ENCODE measurements at places on chromosomes 1 and 21.
A peak's percentile ranks its signal among the peaks of the same experiment; 100 is the strongest.

- H3K4me1 ChIP-seq: peaks cover 4% of the 10 kb centered on the region
- no peaks in the 10 kb centered on the region for H3K27me3 ChIP-seq
- no peak overlapping the region for H3K4me3 ChIP-seq
Measured at GRCh38 chr1:198253668-198254067, 96.9 kb downstream of the NEK7 start.

DNA sequence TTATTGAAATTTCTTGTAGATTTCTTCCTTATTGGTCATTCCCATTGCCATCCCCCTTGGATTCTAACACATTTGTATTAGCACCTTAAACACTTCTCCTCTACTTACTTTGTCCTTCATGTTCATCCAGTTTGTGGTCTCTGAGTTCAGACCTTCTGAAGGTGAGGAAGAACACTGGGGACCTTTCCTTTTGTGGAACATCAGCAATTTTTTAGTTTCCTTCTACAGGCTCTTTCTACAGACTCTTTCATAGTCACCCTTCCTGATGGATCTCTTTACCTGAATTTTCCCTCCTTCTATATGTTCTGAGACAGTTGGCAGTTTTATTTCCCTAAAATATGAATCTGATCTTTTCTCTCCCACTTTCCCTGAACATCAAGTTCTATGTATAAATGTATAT lies 4.4 kb upstream of the PALMD start:
- DNase-seq: no peak
- peaks cover 14% of the 10 kb centered on the region for H3K4me1 ChIP-seq
- H3K4me3 ChIP-seq: no peak overlapping the region
- H3K36me3 ChIP-seq: no peaks in the 10 kb centered on the region
- H3K27me3 ChIP-seq: no peaks in the 10 kb centered on the region
- no peak overlapping the region for H3K27ac ChIP-seq

DNA sequence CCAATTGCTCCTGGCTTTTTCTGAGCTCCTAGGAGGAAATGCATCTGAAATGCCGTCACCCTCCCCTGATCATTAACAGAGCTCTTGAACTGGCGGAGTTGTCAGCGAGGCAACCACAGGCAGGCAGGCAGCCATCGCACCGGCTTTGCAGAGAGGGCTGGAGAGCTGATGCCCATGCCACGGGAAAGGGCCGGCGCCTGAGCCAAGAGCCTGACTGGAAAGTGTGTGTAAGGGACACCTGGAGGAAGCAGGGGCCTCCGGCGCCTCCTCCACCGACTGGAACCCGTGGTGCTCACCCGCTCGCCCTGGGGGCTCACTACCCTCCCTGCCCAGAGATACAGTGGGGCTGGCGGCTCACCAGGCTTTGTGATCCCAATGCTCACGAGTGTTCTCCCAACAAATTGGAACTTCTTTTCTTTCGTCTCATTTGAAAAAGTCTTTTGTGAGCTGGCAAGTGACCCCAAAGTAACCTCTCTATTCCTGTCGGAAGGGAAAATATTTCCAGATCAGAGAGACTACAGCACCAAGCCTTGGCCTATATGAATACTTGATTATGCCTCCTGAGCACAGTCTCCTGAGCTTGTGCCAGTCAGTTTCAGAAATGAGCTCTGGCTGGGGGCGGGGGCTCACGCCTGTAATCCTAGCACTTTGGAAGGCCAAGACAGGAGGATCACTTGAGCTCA lies 97.7 kb upstream of the SLC25A33 start:
- H3K36me3 ChIP-seq: no peaks in the 10 kb centered on the region
- H3K4me1 ChIP-seq: peaks cover 18% of the 10 kb centered on the region
- no peaks in the 10 kb centered on the region for H3K27me3 ChIP-seq
- H3K4me3 ChIP-seq: peak overlapping the region; percentile 1
- H3K27ac ChIP-seq: peak overlapping the region; percentile 75
- no peak for DNase-seq

DNA sequence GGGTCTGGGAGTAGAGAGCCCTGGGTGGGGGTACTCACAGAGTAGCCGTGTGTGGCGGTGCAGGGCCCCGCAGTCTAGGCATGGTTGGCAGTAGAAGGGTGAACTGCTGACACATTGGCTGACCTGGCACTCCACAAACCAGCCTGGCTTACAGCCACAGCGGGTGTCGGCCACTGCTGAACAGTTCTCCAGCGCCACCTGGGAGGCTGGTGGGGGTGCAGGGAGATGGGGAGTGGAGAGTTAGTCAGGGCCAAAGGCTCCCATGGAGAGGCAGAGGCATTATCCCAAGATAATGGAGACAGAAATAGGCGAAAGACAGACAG lies 1.5 kb downstream of the TNFRSF25 start:
- DNase-seq: no peak
- no peaks in the 10 kb centered on the region for H3K4me1 ChIP-seq
- no peak overlapping the region for H3K27ac ChIP-seq
- no peak overlapping the region for H3K4me3 ChIP-seq

- peaks cover 81% of the 10 kb centered on the region for H3K36me3 ChIP-seq
- no peak for DNase-seq
- peak overlapping the region; percentile 87 for H3K27ac ChIP-seq
- H3K4me3 ChIP-seq: no peak overlapping the region
Measured at GRCh38 chr1:156476501-156477298, 23.9 kb downstream of the MEF2D start.

GRCh38 chr1:151612501-151613281 lies 841 bp downstream of the SNX27 start:
- DNase-seq: no peak
- peak overlapping the region; percentile 95 for H3K4me3 ChIP-seq
- no peaks in the 10 kb centered on the region for H3K36me3 ChIP-seq
- H3K27ac ChIP-seq: peak overlapping the region; percentile 87

- no peak overlapping the region for H3K27ac ChIP-seq
- H3K4me1 ChIP-seq: no peaks in the 10 kb centered on the region
- no peak overlapping the region for H3K4me3 ChIP-seq
- H3K36me3 ChIP-seq: no peaks in the 10 kb centered on the region
- no peaks in the 10 kb centered on the region for H3K27me3 ChIP-seq
Measured at GRCh38 chr1:71862756-71863155, 419.6 kb downstream of the NEGR1 start.

GRCh38 chr1:86924324-86924960 lies 10.0 kb downstream of the HS2ST1 start:
- H3K27me3 ChIP-seq: no peaks in the 10 kb centered on the region
- no peak overlapping the region for H3K4me3 ChIP-seq
- no peaks in the 10 kb centered on the region for H3K4me1 ChIP-seq
- no peak for DNase-seq
- H3K27ac ChIP-seq: no peak overlapping the region
- H3K36me3 ChIP-seq: no peaks in the 10 kb centered on the region

GRCh38 chr1:111354584-111354983 lies 63.9 kb downstream of the CHIA start:
- H3K36me3 ChIP-seq: no peaks in the 10 kb centered on the region
- H3K27ac ChIP-seq: no peak overlapping the region
- DNase-seq: no peak
- H3K27me3 ChIP-seq: peaks cover 6% of the 10 kb centered on the region
- H3K4me1 ChIP-seq: no peaks in the 10 kb centered on the region

- no peaks in the 10 kb centered on the region for H3K4me1 ChIP-seq
- no peak overlapping the region for H3K27ac ChIP-seq
- no peak for DNase-seq
- H3K27me3 ChIP-seq: no peaks in the 10 kb centered on the region
Measured at GRCh38 chr1:219432191-219432606, 180.7 kb downstream of the ZC3H11B start.

GRCh38 chr1:16905110-16905867 lies 9.5 kb downstream of the RNU1-2 start:
- no peak for DNase-seq
- H3K4me1 ChIP-seq: peaks cover 6% of the 10 kb centered on the region
- H3K36me3 ChIP-seq: no peaks in the 10 kb centered on the region
- H3K4me3 ChIP-seq: peak overlapping the region; percentile 69
- no peaks in the 10 kb centered on the region for H3K27me3 ChIP-seq

DNA sequence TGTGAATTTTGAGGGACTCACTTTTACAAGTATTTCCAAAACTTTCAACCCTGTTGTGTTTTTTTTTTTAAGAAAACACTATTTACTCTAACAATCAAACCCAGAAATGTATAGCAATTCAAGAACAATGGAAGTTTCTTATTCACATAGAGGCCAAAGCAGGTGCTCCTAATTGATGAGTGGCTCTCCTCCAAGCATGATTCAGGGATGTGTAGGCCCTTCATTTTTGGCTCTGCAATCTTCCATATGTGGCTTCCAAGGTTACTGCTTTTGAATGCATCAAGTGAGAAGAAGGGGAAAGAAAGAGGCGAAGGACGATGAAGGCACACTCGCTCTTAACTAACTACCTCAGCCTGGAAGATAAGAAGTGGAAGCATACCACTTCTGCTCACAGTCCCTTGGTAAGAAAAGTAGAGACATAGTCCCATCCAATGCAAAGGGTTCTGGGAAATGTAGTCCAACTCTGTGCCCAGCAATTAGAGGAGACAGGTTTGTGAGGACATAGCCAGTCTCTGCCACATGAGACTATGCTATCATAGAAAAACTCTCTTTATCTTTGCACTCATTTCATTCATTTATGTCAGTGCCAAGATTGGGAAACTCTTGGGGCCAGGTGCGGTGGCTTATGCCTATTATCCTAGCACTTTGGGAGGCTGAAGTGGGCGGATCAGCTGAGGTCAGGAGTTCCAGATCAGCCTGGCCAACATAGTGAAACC lies 46.0 kb downstream of the OPTC start:
- DNase-seq: no peak
- peaks cover 10% of the 10 kb centered on the region for H3K4me1 ChIP-seq
- no peak overlapping the region for H3K4me3 ChIP-seq
- H3K27me3 ChIP-seq: no peaks in the 10 kb centered on the region
- no peak overlapping the region for H3K27ac ChIP-seq

GRCh38 chr1:153432874-153433681 lies 16.8 kb downstream of the S100A7A start:
- H3K4me3 ChIP-seq: no peak overlapping the region
- H3K4me1 ChIP-seq: no peaks in the 10 kb centered on the region
- H3K36me3 ChIP-seq: no peaks in the 10 kb centered on the region
- no peaks in the 10 kb centered on the region for H3K27me3 ChIP-seq
- no peak for DNase-seq
- no peak overlapping the region for H3K27ac ChIP-seq

GRCh38 chr21:42479582-42479981 lies 16.4 kb downstream of the RSPH1 start:
- no peak for DNase-seq
- no peak overlapping the region for H3K4me3 ChIP-seq
- H3K27ac ChIP-seq: no peak overlapping the region

DNA sequence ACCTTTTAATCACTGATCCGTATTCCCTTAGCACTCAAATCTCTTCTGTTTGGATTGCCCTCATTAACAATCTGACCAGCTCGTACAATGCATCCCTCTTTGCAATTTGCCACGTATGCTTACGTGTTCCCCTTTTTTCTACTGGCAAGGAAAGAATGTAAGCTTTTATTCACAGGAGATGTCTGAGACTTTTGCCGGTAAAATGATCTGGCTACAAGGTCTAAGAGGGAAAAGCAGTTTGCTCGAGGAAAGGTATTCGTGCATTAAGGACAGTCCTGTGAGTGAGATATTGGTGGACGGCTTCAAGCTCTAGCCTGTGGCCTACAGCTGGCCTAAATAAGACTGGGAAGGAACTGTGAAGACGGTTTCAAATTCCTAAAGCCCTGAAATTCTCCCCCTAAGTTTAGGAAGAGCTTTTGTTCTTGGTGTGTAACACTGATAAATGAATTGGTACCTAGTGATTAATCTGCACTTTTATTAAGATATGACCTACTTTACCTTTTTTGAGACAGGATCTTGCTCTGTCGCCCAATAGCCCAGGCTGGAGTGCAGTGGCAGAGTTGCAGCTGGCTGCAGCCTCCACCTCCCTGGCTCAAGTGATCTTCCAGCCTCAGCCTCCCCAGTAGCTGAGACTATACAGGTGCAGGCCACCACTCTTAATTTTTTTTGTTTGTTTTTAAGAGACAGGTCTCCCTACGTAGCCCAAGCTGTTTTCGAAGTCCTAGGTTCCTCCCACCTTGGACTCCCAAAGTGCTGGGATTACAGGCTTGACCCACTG lies 895 bp upstream of the UBR4 start:
- peak overlapping the region; percentile 90 for H3K4me3 ChIP-seq
- H3K4me1 ChIP-seq: peaks cover 45% of the 10 kb centered on the region
- H3K36me3 ChIP-seq: peaks cover 3% of the 10 kb centered on the region
- peak overlapping the region; percentile 90 for H3K27ac ChIP-seq
- no peaks in the 10 kb centered on the region for H3K27me3 ChIP-seq

DNA sequence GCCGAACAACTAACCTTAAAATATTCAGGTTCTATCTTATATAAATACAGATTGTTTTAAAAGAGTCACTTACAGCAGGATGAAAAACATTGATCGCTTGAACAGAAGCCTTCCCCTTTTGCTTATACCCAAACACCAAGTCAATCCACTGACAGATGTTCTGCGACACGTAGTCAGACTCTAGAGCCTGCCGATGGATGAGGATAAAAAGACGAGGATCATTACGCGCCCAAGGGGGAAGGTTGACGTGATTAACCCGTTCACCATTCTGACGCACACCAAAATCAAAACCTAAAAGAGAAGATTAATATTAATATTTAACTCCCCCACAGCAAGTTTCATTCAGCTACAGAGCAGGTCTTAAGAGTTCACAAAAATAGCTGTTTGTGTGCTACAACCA lies 59.4 kb upstream of the GNG4 start:
- no peak for DNase-seq
- H3K27me3 ChIP-seq: no peaks in the 10 kb centered on the region
- no peak overlapping the region for H3K4me3 ChIP-seq

DNA sequence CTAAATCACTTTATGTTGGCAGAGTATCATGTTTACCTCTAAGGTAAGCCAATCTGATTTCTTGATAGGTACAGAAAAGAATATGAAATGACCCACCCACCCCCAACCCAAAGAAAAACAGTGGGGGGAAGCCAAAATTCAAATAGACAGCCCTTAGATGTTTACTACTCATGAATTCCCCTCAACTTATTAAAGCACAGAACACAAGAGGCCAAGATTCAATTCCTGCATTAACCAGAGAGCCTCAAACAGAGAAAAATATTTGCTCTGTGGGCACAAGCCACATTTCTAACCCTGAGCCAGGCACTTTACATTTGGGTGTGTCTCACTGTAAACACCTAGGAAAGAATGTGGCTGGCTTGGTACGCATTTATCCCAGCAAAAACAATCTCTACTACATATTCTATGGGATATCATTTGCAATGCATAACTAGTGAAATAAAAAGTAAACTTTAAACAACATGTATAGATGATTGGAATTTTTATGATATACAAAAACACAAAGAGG lies 84.3 kb downstream of the PTPN14 start:
- H3K27ac ChIP-seq: no peak overlapping the region
- no peak overlapping the region for H3K4me3 ChIP-seq
- no peaks in the 10 kb centered on the region for H3K27me3 ChIP-seq

Data from thoracic aorta (tissue), 2 donors.